Upper lobe of left lung (tissue), 6 donors: ENCODE measurements at places on chromosomes 11 and 22. TPM values are rescaled to one million over a fixed set of nuclear protein-coding genes. Genes with fewer than 3 reads are reported as not detected.

TREH gene
- not detected for total RNA-seq

ZNF215 gene
- total RNA-seq: 0.55 TPM

SELENOM gene
- 68.5 TPM for total RNA-seq

IFITM10 gene
- total RNA-seq: 28.3 TPM

MYO18B gene
- total RNA-seq: 1.3 TPM

DNA sequence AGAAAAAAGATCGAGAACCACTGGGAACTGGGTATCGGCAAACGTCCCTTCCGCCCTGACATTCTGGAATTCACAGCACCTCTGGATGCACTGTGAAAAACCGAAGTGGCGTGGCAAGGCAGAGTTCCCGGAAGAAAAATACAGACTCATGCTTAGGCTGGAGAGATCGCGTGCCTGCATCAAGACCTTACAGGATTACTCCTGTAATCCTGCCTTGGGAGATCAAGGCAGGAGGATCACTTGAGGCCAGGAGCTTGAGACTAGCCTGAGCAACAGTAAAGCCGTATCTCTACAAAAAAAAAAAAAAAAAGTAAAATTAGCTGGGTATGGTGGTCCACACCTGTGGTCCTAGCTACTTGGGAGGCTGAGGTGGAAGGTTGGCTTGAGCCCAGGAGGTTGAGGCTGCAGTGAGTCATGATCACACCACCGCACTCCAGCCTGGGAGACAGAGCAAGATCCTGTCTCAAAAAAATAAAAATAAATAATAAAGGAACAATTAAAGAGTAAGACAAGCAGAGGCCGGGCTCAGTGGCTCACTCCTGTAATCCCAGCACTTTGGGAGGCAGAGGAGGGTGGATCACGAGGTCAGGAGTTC is 19.9 kb upstream of the TEF start:
- no peak for DNase-seq

DNA sequence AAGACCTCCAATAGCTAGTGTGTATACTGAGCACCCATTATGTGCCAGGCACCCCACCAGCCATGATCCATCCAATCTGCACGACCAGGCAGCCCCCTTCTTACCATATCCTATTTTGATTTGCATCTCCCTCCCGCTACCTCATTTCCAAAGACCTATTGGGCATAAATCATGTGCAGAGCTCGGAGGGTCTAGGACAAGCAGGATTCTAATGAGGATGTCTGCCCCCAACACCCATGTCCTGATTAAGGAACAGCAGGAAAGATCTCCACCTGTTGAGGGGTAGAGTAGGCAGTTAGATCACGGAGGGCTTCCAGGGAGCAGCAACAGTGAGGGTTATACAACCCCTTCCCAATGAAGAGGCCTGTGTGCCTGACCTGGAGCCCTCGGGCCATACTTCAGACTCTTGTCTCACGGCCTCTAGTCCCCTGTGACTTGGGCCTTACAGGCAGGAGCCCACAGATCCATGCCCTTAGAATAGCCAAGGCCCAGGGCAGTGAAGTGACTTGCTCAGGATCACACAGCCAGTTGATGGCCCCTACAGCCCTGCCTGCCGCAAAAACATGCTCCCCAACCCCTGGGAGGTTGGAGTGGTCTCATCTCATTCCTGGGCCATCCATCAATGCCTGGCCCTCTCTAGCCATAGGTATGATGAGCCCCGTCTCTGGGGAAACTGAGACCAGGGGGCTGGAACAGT is 3.5 kb downstream of the RAB3IL1 start:
- peak; percentile 10 for DNase-seq

DNA sequence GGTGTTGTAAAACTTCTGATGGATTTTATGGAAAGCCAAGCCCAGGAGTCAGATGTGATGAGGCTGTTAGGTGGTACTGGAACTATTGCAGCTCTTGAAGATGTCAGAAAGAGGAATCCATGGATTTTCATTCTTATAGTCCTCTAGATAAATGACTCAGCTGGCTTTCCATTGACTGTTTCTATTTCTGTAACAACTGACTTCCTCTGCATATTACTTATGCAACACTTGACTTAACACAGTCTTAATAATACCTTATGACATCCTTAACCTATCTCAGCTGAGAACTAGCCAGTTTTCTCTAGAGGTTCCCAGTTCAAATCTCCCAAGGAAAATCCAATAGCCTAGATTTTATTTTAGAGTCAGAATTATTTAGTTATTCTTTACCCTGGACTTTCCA is 263.8 kb downstream of the LUZP2 start:
- DNase-seq: no peak

GRCh38 chr11:61162092-61162941 is 1.1 kb upstream of the VPS37C start:
- DNase-seq: no peak

GRCh38 chr11:74932169-74932568 is 16.7 kb downstream of the XRRA1 start:
- DNase-seq: no peak

GRCh38 chr22:26768952-26769351 is 111.6 kb downstream of the MIAT start:
- no peak for DNase-seq

- DNase-seq: no peak
Observed at GRCh38 chr11:67482275-67482826, 475 bp upstream of the AIP start.

DNA sequence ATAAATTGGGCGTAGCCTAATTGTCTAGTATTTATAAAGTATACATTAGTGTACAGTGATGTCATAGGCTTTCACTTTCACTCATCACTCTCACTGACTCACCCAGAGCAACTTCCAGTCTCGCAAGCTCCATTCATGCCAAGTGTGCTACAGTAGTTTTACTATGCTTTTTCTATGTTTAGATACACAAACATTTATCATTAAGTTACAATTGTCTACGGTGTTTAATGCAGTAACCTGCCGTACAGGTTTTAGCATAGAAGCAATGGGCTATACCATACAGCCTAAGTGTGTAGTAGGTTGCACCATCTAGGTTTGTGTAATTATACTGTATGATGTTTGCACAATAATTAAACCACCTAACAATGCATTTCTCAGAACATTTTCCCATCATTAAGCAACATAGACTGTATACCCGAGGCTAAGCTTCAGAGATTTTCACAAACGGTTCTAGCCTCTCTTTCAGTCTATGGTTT is 17.5 kb downstream of the OR9G1 start:
- no peak for DNase-seq

DNA sequence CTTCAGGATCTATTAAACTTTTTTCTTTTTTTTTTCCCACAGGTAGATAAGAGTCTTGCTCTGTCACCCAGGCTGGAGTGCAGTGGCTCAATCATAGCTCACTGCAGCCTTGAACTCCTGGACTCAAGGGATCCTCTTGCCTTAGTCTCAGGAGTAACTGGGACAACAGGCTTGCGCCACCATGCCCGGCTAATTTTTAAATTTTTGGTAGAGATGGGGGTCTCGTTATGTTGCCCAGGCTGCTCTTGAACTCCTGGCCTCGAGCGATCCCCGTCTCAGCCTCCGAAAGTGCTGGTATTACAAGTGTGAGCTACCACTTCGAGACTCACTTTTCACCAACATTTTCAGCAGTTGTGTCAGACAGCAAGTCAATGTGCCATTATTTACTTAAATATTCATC is 962 bp downstream of the SIRT3 start:
- DNase-seq: no peak

GRCh38 chr11:119661226-119661625 is 67.8 kb downstream of the NECTIN1 start:
- no peak for DNase-seq

GRCh38 chr11:45272701-45273100 is 13.4 kb downstream of the SYT13 start:
- DNase-seq: no peak

DNA sequence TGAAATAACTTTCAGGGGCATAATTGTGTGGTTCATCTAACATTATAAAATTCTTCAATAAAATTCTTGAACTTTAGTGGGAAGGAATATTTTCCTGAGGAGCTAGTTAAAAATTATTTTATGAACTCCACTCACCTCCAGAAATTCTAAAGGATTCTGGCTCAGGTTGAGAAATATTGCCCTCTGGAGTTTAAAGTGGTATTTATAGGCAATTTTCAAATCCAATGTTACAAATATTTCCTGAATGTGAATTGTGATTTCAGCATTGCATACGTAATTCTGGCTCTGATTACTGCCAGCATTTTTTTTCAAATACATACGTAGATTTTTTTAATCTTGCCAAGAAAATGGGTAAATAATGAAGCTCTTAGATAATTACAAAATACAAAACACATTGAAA is 598.2 kb upstream of the ANO3 start:
- DNase-seq: no peak

DNA sequence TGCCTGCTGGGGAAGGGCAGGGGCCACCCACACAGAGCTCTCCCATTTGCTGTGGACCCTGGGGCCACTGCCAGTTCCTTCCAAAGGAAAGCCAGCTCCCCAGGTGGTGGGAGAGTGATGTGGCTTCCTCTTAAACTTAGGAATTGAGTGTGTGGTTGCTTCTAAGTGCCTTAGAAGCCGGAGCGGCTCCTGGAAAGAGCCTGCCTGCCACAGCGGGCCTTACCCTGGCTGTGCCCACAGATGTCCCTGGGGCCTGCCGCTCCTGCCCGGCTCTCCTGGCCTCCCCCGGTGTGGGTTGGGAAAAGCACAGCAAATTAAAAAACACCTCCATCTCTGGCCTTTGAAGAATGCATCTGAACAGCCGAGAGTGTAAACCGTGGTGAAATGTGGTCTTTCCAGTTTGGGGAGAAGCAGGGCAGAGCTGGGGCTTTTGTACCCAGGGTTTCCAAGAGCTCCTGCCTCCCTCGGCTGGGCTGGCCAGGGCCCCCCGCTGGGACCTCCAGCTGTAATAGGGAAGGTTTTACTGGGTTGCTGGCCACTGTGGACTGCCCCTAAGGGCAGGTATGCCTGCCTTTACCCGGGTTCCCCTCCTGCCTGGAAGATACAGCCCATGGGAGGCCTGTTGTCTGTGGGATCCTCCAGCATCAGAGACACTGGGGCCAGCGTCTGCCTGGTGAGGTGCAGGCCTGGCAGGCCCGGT is 30.2 kb downstream of the LRP5 start:
- peak; percentile 79 for DNase-seq
